ENCODE measurements at places on chromosomes 2 and 18.

DNA sequence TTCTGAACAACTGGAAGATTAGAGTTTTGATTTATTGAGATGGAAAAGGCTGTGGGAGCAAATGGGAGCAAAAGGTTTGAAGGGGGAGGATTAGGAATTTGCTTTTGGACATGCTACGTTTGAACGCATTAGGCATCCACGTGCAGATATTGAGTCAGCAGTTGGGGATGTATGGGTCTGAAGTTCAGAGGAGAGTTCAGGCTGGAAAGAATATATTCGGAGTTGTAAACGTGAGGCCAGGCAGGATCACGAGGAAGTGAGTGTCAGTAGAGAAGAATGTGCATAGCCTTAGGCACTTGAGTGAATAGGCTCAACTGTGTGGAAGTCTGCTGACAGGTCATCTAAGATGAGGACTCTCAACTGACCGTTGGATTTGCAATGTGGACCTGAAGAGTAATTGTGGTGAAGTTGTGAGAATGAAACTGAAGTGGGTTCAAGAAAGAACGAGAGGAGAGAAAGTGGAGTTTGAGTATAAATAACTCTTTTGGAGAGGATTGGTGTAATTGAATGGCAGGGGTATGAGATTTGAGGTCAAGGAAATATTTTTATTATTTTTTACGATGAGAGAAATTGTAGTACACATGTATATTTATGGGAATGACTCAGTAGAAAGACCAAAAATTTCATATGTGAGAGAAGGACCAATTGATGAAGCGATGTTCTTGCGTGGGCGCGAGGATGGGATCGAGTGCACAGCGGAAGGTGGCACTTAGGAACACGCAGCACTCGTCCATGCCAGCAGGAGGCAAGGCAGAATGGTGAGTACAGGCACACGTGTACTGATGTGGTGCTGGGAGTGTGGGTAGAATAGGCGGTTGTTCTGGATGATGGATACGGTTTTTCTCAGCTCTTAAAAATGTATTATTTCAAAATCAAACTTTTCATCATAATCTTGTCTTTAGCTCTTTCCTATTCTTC, 40.5 kb upstream of the POLE4 start:
- DNase-seq = no peak

DNA sequence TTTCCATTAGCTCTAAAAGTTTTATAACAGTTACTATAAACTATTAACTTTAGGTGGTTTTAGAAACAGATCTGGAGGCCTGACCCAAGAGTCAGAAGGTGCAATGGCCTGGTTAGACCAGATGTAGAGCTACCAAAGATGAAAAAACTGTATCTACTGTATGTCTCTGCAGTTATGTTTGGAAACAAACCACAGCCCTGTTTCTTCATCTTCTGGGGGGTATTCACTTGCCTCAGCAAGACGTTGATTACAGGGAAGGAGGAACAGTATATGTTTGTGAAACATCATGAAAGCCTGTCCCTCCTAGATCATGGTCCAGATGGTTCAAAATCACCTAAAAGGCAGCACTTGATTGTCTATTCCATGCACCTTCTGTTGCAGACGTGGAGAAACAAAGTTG, 220.2 kb downstream of the SUCLG1 start:
- DNase-seq = no peak

GRCh38 chr18:70450426-70451253, 161.8 kb downstream of the SOCS6 start:
- peak; percentile 18 for DNase-seq

DNA sequence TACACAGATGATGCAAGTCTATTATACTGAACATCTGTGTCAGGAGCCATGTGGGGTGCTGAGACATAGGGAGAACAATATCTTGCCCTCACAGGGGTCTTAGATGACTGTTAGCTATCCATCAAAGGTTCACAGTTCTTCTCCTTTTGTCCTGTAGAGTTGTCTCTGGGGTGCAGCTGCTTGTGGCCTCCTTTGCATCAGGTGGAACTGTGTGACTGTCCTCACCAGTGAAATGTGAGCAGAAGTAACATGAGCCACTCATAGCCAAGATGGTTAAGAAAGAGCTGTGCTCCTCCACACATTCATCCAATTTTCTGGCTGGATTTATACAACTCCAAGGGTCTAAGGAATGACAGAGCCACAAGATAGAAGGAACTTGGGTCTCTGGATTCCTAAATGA, 56.0 kb upstream of the ST8SIA3 start:
- DNase-seq = no peak

- DNase-seq = peak; percentile 97
Observed at GRCh38 chr2:148130581-148130980, 109.7 kb downstream of the MBD5 start.

DNA sequence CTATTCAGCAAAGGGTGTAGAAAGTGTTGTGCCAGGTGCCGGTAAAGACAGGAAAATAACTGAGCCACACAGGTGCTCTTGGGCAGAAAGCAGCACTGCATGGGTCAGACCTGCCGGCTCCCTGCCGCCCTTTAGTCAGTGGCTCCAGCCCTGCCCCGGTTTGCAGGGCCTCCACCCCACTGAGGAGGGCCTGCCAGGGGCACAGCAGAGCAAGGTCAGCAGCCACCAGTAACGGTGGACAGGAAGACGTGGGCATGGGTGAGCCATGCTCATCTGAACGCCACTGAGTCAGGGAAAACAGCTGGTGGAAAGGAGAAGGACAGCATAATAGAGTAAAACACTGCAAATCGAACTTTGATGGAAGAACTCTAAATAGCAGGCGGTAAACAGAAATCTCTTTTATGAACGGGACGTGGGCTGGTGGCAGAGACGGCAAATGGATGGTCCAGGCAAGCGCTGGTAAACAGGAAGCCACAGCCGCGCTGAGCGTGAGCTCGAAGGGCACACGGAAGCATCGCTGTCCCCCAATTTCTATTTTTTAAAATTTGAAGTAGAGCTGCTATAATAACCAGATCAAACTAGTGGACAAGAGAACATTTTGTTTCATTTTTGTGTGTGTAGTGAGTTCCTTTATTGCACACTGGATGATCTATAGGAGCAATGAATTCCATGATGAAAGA, 141.8 kb upstream of the ALKAL2 start:
- no peak for DNase-seq

- DNase-seq = peak; percentile 46
Observed at GRCh38 chr2:106113361-106113966, 80.6 kb downstream of the UXS1 start.

DNA sequence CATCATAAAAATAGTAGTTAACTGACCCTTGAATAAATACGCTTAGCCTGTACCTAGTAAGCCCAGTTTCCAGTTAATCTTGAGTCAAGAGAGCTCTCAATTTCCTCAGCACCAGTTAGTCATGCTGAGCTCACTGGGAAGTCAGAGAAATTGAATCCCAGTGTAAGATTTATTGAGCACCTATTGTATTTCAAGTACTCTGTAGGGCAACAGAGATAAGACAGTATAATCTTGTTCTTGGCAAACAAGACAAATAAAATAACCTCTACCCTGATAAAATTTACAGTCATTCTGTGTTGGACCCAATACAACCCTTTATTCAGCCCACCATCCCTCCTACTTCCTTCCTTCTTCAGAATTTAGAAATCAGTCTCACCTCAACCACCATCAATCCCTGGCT, 71.9 kb upstream of the NRP2 start:
- no peak for DNase-seq

- DNase-seq = peak; percentile 91
Observed at GRCh38 chr2:216777637-216778273, 82.1 kb downstream of the TNP1 start.

DNA sequence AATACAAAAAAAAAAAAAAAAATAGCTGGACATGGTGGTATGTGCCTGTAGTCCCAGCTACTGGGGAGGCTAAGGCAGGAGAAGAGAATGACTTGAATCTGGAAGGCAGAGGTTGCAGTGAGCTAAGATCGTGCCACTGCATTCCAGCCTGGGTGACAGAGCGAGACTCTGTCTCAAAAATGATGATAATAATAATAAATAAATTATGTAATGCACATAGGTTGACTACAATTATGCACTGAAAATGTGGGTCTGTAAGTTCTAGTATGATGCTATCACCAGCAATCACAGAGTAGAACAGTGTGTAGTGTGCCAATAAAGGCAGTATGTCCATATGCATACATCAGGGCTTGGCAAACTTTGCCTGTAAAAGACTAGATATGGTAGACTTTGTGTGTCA, 55.6 kb upstream of the MYCN start:
- no peak for DNase-seq

GRCh38 chr2:45211636-45212035, 202.4 kb upstream of the SIX2 start:
- no peak for DNase-seq

DNA sequence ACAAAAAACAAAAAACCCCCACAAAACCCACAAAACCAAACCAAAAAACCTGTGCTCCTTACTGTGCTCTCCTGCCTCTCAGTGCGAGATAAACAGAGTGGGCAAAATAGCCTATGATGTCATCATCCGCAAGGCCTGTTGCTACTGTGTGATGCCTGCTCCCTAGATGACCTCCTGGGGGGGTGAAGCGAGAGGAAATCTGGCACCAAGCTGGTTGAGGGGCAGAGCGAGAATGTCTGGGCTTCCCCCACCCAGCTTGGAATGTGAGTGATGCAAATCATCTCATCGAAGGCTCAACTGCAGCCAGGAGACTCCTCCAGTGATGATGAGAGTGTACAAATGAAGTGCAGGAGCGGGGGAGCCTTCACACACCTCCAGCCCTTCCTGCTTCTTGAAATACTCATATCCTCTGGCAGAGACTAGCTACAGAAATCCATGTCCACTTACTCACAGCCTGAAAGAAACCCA, 57.7 kb upstream of the MAP4K3 start:
- peak; percentile 78 for DNase-seq

- DNase-seq = no peak
Observed at GRCh38 chr2:100106460-100106859, 35.9 kb downstream of the AFF3 start.

- no peak for DNase-seq
Observed at GRCh38 chr18:29726646-29727045, 1315.9 kb downstream of the DSC3 start.

Measured in ACHN (cell line).